CD4-positive, alpha-beta T cell treated with Interleukin-17A for 4 hours (primary cell): ENCODE measurements at places on chromosomes 7 and 10.

- DNase-seq = no peak
These were observed 28.7 kb downstream of the WIPI2 start for GRCh38 chr7:5218564-5219360.

DNA sequence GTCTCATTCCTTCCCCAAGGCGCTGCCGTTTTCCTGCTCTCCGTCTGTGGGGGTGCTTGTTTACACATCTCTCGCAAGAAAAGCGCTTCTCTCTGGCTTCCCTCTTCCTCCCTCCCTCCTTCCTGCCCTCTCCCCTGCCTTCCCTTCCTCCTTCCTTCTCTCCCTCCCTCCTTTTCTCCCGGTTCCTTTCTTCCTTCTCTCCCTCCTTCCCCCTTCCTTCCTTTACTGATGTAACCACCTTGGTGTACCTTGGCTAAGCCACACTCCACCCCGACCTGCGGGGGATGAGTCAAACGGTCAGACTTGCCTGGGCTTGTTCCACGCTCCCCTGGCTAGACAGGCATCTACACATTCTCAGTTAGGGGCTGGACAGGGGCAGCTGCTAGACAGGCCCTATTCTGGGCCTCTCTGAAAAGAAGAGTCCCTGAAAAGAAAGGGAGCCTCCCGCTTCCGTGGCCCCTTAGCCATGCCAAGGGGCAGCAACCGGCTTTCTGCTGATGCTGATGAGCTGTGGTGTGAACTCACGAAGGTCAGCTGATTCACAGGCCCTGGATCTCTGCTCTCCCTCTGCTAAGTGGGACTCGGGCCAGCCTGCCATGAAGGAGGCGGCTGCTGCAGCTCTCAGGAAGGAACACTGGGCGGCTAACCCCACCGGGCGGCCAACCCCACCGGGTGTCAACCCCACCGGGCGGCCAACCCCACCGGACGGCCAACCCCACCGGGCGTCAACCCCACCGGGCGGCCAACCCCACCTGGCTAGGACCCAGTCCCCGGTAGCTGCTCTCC lies 216.8 kb downstream of the TCERG1L start:
- DNase-seq = no peak

DNA sequence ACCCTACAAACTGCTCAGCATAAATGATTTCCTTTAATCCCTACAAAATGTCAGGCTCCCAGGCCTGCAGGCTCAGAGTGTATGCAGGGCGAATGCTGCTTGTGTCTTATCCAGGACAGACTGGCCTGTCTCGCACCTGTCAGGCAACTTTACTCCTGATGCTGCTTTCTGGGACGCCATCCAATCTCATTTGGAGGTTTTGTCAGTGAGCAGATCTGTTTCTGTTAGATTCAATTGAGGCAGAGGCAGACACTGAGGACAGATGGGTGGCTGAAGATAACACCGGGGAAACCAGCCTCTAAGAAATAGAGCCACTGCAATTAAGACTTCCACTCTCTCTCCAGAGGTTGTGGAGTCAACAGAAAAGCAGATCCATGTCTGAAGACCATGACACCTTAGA lies 115.6 kb downstream of the DPP6 start:
- no peak for DNase-seq

DNA sequence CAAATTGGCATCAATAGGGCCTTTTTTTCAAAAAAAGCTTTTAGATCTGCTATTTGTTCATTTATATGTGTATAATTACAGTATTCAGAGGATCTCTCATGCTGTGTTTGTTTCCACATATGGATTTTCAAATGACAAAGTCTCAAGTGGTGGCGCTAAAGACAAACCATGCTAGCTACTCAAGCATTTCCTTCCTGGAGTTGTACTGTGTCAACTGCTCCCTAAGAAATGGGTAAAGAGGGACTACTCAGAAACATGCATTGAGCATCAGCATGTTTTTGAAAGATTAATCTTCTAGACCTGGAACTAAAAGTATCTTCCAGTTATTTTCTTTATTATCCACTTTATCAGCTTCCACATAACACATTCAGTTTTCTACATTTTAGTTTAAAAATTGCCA lies 12.7 kb downstream of the CNTNAP2 start:
- DNase-seq = no peak
